ENCODE measurements at places on chromosomes 2 and 18.

GRCh38 chr2:41410011-41410410, 637.8 kb upstream of the PKDCC start:
- DNase-seq: no peak

GRCh38 chr18:42229211-42230210, 274.5 kb downstream of the PIK3C3 start:
- DNase-seq: peak; percentile 3

- DNase-seq: no peak
Observed at GRCh38 chr18:3219241-3219630, 532 bp downstream of the MYOM1 start.

GRCh38 chr2:132468821-132469675, 52.4 kb downstream of the GPR39 start:
- no peak for DNase-seq

DNA sequence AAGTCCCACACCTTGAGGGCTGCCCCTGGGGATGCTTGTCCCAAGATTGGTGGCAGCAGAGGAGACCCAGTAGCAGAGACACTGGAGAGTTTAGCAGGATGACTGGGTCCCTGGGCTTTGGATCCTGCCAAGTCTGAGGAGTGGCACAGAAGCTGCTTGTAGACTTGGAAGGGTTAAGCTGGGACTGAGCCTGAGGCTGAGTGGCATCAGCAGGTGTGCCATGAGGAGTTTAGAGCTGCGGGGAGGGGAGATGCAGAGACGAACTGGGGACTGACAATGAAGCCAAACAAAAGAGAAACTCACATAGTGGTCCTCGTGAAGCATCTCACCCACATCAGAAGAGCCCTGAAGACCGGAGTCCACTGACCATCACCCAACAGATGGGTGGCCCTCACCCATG, 329.7 kb upstream of the KLHL29 start:
- no peak for DNase-seq

- no peak for DNase-seq
Observed at GRCh38 chr2:134420259-134420658, 166.4 kb downstream of the MGAT5 start.

GRCh38 chr2:1234731-1235308, 178.4 kb upstream of the TPO start:
- DNase-seq: no peak

DNA sequence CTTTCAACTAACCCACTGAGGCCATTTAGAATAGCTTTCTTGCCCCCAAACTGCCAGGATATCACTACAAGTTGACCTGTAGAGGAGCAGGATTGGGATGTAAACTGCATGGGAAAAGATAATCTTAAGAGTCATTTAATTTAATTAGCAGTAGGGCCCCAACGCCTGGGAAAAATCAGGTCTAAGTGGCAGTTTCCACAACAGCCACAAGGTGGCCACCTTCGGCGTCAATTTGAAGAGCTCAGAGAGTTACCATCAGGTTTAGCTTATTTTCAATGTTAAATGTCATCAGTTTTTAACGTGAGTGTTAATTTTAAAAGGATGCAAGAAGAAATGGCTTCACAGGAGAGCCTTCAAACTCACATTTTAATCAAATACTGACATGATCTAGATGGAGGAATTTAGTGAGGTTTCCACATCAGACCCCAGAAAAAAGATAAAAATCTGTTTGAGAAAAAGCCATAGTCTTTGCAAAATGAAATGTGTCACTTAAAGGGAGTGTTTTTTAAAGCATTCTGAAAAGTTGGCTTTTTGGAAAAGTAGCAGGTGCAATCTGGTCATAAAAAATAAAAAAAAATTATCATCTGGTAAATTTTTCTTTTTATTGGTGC, 77.3 kb upstream of the UPP2 start:
- DNase-seq: peak; percentile 20

DNA sequence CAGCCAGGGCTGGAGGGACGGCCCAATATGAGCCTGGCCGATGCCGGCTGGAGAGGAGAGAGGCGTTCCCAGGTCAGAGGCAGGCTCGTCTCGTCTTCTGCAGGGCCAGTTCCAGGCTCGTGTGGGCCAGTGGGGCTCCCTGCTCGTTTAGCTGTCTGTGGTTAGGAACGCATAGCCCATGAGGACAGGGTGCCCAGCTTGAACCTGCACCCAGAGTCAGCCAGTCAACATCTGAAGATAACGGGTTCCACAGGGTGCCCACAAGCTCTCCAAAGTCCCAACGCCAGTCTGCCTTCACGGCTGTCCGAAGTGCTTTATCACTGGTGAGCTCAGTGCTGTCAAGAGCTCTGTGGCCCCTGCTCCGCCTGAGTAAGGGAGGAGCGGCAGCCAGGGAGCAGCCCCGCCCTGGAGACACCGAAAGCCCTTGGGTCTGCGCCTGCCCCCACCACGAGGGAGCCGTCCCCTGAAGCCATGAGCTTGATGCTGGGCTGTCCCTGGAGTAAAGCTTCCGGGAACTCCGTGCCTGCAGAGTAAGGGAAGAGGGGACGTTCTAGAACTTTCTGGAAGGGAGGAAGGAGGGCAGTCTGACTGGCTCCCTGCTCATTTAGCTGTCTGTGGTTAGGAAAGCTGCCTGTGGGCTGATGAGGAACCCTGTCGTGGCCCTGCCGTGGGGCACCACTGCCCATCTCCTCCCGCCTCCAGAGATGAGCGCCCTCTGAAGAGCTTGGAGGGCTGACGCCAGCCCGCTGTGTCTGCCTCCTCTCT, 2.7 kb upstream of the HSBP1L1 start:
- no peak for DNase-seq

DNA sequence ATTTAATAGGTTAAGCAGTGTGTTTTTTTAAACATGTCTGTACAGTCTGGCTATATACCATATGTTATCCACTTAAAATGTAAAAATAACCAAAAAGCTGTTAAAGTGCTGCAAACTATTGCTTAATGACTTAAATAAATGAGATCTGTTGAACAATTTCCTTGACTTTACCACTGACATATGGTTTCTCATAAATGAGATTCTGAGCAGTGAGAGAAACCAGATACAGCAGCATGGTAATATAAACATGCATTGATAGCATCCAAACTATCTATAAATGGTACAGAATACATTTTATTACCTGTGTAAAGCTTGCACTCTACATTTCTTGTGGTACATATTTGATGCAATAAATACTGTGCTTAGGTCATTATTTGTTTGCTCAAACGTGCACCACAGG, 36.3 kb upstream of the TTC21B start:
- DNase-seq: no peak

GRCh38 chr2:120452945-120453634, 107.2 kb downstream of the INHBB start:
- no peak for DNase-seq

GRCh38 chr2:240503848-240504247, 53.9 kb downstream of the ANKMY1 start:
- DNase-seq: no peak

DNA sequence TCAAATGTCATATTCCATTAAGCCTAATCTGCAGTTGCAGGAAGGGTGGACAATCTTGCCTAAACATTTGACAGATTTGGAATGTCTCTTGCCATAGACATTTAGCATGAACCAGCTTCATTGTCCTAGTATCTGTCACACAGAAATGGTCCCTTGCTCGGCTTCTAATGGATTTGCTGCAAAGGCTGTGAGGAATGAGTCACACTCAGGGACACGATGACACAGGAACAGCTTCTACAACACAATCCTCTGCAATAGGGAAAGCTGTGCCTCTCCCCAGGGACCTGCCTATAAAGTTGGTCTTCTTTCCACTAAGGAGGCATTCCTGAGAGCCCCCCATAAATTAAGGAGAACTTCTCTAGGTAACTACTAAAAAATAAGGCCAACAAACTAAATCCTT, 155.1 kb upstream of the L3MBTL4 start:
- no peak for DNase-seq

All from GM18507 (cell line).